Stimulated activated CD8-positive, alpha-beta memory T cell treated with anti-CD3 and anti-CD28 coated beads, Interleukin-4, amount 100 ng/mL, for 1 hour (primary cell): ENCODE measurements at places on chromosomes 2 and 18.

DNA sequence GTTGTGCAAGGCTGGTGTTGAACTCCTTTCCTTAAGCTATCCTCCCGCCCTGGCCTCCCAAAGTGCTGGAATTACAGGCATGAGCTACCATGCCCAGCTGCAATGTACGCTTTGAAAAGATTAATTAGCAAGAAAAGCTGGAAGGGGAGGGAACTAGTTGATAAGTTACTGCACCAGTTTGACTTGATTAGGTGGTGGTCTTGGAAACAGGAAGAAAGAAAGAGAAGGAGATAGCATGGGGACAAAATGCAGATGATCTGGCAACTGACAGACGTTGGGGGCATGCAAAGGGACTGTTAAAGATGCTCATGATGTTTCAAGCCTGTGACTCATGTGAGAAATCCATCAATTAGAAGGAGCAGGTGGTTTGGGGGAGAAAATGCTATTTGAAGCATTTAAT lies 68.6 kb downstream of the PLEKHM3 start:
- DNase-seq = no peak

DNA sequence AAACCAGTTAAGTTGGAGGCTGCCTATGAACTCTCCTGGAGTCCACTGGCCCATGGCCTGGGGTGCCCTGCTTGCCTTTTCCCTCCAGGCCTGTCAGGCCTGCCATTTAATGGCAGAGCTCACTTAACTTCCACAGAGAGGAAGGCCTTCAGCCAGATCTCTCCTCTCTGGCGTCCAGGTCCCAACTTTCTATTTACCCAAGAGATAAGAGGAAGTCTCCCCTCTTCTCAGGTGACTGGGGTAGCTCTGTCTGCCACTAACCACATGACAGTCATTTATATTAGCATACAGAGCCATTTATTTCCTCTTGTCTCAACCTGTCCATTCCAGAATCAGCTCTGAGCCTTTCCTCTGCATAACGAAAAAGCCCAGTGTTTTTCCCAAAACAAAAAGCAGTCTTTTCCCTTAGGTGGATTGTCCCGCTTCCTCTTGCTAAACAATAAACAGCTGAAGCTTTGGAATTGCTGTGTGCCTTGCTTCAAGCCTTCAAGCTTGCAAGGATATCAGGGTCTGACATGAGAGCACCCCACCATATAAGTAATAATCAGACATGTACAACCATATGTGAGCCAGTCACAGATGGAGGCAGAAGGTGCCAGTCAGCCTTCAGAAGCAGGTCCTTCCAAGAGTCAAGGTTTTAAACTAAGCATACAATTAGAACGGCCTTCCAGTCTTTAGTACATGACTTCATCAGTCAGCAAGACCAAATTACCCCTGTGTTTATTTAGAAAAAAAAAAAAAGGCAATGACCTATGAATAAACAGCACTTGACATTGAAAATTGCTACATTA lies 71.2 kb upstream of the STPG4 start:
- DNase-seq = no peak

DNA sequence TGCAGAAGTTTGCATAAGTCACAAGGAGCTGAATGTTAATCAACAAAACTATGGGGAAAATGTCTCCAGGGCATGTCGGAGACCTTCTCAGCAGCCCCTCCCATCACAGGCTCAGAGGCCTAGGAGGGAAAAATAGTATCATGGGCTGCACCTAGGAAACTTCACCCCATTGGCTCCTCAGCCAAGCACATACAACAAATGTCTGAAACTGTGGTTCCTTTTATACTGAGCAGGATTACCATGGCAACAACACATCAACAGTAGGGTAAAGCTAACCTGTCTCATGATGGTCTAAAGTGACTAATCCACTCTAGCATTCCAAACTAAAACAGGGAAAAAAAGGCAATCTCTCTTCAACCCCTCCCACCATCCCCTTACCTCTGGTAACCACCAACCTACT lies 3.2 kb upstream of the NEMP2 start:
- DNase-seq = no peak

DNA sequence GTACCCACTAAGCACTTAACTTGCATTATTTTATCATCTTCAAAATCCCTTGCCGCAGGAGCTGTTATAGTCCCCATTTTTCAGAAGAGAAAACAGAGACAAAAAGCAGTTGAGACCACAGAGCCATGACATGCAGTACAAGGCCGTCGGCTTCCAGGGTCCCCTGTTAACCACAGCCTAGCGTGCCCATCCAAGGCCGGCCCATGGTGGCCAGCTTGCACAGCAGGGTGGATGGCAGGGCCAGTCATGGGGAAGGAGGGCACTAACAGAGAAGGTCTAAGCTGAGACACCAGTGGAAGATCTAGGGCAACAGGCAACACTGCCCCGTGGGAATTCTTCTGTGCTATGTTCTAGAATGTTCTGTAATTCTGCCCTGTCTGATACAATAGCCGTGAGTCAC lies 192.6 kb upstream of the ID2 start:
- no peak for DNase-seq

GRCh38 chr2:48116497-48116896 lies 210.2 kb upstream of the FBXO11 start:
- no peak for DNase-seq

GRCh38 chr18:46408334-46408987 lies 248.6 kb downstream of the LOXHD1 start:
- DNase-seq = no peak

- no peak for DNase-seq
Measured at GRCh38 chr2:225573603-225574002, 174.1 kb downstream of the NYAP2 start.

GRCh38 chr2:127598711-127599110 lies 47.2 kb upstream of the GPR17 start:
- DNase-seq = no peak

DNA sequence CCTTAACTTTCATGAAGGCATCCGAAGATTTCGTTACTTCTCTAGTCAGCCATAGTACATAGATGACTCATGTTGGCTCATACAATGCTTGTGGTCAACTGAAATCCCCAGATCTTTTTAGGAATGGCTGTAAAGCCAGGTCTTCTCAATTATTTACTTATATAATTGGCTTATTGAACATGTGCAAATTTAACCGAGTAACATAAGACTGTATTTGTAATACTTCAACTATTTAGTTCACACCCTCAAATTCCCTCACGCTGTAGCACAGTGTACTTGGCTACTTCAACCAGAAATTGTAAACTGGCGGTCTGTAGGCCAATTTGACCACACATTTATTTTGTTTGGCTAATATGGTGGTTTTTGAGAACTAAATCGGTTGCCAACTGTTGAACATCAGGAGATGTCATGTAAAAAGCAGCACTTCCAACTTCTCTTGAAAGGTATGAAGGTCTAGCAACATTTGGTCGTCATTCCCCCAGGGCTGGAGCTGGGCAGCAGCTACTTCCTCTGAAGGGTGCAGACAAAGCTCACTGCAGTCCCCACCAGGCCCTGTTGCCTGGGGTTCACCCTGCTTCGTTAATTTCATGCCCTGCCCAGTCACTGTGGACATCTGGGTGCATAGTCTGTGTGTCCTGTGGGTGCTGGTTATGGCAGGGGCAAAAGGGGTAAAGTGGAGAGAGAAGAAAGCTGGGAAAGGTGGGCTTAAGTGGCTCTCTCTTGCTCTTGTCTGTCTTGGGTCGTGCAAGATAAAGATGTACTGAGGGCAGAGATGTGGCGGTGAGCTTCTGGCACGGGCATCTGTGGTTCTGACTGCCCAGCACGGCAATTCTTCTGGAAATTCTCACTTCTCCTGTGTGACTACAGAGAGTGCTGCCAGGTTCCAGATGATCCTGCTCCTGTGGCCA lies 3.2 kb upstream of the SH3RF3 start:
- DNase-seq = no peak

GRCh38 chr2:158143703-158144360 lies 42.2 kb downstream of the UPP2 start:
- DNase-seq = no peak

DNA sequence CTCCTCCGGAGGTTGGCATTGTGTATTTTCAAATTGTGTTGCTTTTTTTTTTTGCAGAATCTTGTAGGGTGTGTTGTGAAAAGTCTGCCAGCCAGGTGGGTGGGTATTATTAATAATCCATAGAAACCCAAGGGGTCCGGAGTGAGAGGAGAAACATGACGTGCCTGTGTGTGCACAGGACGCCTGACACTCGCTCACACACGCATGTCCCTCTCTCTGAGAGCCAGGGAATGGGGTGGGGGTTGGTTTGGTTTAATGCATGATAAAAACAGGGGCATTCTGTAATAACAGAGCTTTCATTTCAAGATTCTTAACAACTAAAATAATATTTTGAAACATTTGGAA lies 224.8 kb downstream of the FAM210A start:
- DNase-seq = no peak

DNA sequence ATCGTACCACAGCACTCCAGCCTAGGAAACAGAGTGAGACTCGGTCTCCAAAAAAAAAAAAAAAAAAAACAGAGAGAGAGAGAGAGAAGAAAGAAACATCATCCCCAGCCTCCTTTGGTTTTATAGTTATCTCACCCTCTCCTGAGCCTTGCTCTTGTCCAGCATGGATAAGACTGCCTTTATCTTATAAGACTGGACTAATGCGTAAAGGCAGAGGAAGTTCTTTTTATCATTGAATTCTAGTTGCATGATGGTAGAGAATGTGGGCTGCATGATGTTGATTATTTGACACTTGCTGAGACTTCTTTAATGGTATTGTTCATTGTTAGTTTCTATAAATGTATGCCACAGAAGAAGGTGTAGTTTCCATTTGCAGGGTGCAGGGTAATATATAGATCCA lies 124.4 kb downstream of the ZBTB7C start:
- no peak for DNase-seq

DNA sequence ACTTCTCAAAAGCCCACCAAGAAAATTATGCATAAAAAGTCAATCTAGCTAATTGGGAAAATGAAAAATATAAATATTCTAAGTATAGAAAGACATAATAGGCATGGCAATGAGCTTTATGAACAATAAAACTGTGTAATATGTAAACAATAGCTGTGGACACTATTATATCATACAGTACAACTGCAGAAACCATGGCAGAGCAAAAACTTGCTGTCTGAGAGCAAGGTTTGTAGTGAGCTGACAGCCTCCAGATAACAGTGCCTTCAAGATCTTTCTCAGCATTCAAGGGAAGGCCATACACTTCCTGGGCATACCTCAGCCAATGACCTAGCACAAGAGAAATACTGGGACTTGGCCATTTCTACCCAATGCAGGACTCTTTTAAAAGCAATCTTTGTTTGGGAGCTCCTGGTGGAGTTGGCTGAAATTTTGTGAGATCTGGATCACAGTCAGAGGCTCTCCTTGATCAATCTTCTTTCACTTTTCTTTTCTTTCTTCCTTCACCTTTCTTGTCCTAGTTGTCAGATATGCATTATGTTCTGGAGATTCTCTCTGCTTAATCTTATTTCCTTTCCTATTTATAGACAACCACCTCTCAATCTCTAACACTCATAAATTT lies 427.2 kb upstream of the UBE2E3 start:
- DNase-seq = no peak

DNA sequence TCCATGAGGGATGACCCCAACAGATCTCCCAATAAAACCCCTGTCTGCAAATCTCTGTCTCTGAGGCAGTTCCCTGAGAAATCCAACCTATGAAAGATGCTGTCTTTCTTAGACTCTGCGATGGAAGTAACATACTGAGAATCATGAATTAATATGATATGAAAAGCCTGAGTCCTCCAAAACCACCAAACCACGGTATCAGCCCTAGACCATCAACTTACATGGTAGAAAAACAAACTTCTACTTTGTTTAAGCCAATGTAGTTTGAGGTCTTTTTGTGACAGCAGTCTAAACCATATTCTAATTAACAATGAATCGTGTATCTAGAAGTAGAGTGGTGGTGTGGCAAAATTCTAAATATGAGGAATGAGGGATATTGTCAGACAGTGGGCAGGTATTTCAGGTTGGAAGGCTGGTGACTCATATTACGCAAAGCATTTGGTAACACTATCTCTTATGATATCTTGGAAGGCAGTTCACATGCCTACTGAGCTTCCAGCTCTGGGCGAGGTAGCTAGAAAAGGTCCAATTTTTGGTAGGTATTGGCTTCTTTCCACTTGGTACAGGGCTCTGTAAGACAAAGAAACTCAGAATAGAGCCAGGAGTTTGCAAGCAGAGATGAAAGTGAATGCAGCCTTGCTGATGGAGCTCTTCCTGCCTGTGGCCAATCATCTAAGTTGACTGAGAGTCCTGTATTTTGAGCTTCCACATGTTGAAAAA lies 215.8 kb downstream of the ZFP36L2 start:
- no peak for DNase-seq

DNA sequence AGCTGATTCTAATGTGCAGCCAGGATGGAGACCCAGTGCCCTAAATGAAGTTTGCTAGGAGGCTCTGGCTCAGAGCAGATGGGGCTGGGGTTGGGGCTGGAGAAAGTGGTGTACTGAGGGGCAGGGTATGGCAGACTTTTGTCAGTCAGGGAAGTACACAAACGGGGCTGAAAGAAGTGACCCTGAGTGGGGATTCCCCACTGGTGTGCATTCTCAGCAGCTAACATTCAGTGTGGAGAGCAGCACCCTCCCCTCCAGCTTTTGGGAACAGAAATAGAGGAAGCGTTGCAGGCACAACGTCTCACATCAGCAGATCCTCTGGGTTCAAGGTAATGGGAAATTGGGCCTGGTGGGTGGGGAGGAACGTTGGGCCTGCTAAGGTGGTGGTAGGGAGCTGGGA lies 89.1 kb upstream of the GCFC2 start:
- no peak for DNase-seq

DNA sequence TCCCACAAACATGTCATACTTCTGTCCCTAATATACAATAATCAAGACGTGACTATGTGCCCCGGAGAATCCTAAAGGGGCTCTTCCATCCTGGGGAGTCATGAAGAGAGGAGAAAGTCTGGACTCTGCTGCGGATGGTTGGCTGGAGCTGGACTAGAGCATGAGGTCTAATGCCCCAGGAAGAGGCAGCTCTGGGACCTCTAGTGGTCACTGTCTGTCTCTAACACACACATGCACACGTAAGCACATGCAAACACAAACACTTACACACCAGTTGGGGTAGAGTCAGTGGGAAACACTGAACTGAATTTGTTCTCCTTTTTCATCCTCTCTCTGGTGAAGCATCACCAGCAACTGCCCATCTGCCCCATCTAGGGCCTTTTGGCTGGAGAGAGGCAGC lies 271.6 kb downstream of the TDRD15 start:
- DNase-seq = no peak

GRCh38 chr2:43417300-43417699 lies 178.5 kb downstream of the THADA start:
- DNase-seq = no peak

GRCh38 chr2:121197369-121198091 lies 87.5 kb downstream of the TFCP2L1 start:
- no peak for DNase-seq

DNA sequence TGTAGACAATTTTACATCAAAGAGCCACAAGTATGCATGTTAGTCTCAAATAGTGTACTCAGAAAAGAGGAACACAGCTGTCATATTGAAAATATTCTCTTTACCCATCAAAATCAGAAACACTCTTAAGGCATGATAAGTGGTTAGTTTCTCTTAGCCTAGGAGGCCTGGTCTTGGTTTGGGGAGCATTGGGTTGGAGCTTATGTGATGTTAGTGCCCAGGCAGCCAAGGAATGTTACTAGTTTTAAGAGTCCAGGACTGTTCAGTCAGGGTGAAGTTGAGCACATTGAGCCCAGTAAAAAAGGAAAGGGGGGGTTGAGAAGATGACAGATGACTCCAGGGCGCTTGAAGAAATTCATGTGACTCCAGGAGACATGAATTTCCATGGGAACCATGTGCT lies 340.6 kb downstream of the HRH4 start:
- DNase-seq = no peak

- DNase-seq = no peak
Measured at GRCh38 chr2:38598991-38599295, 3.8 kb downstream of the HNRNPLL start.

GRCh38 chr2:190678444-190679162 lies 29.7 kb downstream of the NAB1 start:
- no peak for DNase-seq

- no peak for DNase-seq
Measured at GRCh38 chr2:75959724-75960471, 249.2 kb upstream of the GCFC2 start.
